AG04450 (cell line): ENCODE measurements at places on chromosomes 11 and 22.

- DNase-seq: no peak
Observed at GRCh38 chr11:125272821-125273220, 108.3 kb downstream of the PKNOX2 start.

GRCh38 chr11:46291441-46292150 is 14.1 kb downstream of the CREB3L1 start:
- DNase-seq: no peak

DNA sequence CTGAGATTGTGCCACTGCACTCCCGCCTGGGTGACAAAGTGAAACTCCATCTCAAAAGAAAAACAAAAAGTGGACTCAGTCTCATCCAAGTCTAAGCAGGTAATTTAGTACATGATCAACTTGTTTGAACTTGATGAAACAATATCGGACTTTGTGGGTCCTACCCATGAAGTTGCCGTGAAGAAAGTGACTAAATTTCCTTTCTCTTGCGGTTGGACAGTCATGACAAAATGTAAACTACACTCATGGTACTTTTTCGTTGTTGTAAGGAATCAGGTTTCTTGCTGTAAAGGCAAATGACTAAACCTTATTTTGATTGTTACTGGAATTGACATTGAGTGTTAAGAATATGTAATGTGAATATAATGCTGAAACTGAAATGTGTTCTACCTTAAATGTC is 164.5 kb upstream of the PLET1 start:
- DNase-seq: no peak

DNA sequence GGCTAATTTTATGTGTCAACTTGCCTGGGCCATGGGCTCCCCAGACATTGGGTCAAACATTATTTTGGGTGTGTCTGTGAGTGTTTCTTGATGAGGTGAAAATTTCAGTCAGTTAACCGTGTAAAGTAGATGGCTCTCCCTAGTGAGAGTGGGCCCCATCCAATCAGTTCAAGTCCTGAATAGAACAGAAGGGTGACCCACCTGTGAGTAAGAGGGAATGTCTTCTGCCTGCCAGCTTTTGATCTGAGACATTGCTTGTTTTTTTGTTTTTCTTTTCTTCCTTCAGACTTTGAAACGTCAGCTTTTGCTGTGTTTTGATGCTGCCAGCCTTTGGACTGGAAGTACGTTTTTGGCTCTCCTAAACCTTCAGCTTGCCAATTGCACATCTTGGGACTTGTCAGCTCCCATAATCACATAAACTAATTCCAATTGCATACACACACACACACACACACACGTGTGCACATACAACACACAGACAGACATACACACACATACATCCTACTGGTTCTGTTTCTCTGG is 300.1 kb downstream of the CNTN5 start:
- no peak for DNase-seq

DNA sequence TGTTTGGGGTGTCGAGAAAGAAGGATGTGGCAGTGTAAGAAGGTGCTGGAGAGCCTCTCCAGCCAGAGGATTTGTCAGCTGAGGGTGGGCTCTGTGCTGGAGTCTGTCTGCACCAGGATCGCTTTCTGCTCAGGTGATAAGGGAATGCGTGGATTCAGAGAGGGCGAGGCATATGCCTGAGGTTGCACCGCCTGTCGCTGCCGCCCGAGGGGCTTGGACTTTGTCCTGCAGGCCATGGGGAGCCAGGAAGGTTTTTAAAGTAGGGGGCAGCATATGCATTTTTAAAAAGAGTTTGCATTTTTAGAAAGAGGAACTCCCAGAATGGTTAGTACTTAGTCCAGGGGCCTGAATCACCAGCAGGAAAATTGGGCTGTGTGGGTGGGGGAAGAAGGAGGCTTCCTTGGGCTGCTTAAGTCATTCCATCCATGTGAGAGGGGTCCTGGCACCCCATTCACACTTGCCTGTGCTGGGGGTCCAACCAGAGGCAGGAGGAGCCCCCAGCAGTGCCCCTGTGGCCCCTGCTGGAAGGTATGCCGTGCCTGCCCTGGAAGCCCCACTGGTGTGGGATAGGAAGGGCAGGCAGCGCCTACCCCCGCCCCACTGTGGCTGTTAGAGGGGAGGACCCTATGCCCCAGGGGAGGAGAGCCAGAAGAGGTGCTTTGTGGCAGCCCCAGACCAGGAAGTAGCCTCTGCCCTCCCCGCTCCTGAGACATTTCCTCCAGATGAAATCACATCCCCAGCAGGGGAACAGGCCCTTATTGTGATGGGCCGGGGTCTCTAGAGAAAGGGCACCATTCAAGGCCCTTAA is 35.8 kb upstream of the MYRF start:
- no peak for DNase-seq

DNA sequence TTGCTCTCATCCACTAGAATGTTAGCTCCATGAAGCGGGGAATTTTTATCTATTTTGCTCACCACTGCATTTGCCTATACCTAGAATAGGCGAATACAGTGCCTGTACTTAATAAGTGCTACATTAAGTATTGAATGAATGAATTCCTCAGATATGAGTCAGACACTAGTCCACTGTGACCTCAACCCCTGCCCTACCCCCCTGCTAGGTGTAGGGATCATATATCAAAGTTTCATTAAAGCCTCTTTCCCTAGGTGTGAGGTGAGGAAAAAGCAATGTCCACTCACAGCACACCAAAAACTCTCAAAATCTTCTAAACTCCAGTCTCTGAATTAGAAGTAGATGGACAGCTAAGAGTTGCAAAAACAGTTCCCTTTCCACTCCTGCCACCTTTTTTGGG is 9.8 kb upstream of the PSMA1 start:
- no peak for DNase-seq

- no peak for DNase-seq
Observed at GRCh38 chr11:833114-833791, 501 bp downstream of the CD151 start.

- no peak for DNase-seq
Observed at GRCh38 chr11:1761110-1761856, 2.4 kb downstream of the CTSD start.

DNA sequence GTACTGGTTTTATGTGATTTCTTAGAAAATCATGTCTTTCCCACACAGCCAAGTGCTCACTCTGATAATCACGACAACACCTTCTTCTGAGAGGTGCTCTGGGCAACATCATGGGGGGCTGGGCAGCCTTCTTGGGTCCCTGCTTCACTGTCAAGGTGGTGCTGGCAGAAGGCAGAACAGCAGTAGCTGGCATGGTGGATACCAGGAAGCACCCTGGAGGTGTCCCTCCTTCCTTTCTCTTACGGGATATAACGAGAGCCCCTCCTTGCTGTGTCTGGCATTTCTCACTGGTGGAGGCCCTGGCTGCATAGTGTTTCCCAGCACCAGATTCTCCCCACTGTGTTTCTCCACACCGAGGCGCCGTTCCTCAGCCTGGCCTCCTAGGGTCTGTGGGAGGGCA is 60.9 kb downstream of the SCN3B start:
- DNase-seq: no peak

- no peak for DNase-seq
Observed at GRCh38 chr11:31805037-31805628, 6.0 kb downstream of the PAX6 start.

- DNase-seq: peak; percentile 56
Observed at GRCh38 chr22:21646608-21647590, 4.8 kb downstream of the SDF2L1 start.

DNA sequence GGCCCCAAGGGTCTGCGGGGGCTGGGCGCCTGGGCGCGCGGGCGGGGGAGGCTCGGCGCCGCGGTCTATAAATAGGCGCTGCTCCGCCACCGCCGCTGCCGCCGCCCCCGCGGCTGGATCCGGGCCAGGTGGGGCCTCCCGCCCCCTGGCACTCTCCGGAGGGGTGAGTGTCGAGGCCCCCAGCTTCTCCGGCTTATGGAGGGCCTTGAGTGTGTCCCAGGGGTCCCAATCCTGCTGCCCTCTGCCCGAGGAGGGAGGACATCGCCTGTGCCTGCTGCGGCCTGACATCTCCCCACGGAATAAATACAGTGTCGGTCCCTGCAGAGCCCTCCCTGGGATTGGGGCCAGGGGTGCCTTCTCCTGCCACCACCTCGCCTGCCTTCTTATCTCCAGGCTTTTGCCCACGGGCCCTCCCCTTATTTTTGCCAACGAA is 4.3 kb upstream of the GP1BB start:
- DNase-seq: no peak

GRCh38 chr11:61543606-61544306 is 35.2 kb downstream of the LRRC10B start:
- no peak for DNase-seq

DNA sequence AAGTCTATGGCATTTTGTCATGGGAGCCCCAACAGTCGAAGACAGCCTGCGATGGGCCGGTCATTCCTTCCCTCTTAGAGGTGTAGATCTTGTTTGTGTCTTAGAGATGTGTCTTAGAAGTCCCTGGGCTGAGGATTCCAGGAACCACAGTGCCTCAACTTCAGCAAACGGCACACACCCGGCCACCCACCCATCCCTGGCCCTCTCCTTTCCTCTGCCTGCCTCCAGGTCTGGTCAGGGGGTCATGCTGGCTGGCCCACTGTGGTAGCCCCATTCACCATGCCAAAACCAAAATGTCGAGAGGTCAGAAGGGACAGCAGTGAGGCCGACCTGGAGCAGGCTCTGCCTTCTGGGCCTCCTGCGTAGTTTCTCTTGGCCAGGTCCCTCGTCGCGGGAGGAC is 857.9 kb downstream of the TBC1D22A start:
- no peak for DNase-seq

DNA sequence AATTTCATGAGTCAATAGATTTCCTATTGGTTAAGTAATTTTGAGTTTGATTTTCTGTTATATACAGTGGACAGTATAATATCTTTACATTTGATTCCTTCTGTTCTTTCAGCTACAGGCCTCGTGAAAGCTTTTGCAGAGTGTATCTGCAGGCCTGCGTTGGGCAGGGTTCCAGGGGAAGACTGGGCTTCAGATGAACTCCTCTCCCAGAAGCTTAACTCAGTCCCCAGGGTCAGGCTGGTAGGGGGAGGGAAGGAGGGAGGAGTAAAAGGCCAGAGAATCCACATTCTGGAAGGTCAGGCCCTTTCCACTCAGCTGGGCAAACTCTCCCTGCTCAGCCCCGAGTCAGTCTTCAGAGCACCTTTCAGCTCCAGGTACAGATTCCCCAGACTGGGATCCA is 100.4 kb upstream of the NECTIN1 start:
- DNase-seq: no peak

DNA sequence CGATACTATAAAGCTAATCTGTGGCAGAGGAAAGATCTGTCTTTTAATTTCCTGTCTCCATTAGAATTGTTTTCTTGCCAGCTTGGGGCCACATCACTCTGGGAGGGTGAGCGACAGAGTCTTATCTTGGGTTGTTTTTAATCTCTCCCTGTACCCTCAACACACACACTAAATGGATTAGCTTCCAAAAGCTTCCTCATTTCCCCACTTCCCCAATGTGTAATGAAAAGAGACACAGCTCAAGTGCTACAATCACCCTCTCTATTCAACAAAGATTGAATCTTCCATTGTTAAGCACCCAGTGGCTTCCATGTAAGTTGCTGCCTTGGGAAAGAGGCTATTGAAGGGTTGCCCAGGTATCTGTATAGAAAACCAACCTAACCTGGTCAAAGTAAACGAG is 6.1 kb upstream of the ASCL3 start:
- no peak for DNase-seq

GRCh38 chr22:26565889-26566288 is 24.0 kb downstream of the TPST2 start:
- no peak for DNase-seq

GRCh38 chr11:10461276-10461790 is 6.3 kb downstream of the AMPD3 start:
- no peak for DNase-seq

- no peak for DNase-seq
Observed at GRCh38 chr11:38448284-38448683, 1850.2 kb upstream of the RAG2 start.

GRCh38 chr22:49626361-49627216 is 201.1 kb downstream of the BRD1 start:
- DNase-seq: no peak
